ENCODE measurements at places on chromosomes 1 and 21.

- no peak for DNase-seq
Measured at GRCh38 chr1:207309745-207310273, 11.7 kb upstream of the CD55 start.

DNA sequence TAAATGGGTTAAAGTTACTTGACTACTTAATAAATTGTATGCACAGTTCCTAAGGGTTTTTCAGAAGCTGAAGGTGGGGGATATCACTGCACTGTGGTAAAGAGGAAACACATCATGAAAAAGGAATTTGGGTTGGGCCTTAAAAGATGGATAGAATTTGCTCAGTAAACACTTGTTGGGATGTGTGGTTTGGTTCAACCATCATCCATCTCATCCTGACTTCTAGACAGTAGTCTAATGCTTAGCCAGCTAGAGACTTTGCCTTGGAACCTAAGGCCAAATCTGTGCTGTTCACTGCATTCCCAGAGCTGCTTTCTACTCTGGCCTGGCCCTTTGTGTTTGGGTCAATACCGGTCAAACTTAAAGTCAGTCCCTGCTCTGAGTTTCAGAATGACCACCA lies 30.6 kb downstream of the LY9 start:
- no peak for DNase-seq

DNA sequence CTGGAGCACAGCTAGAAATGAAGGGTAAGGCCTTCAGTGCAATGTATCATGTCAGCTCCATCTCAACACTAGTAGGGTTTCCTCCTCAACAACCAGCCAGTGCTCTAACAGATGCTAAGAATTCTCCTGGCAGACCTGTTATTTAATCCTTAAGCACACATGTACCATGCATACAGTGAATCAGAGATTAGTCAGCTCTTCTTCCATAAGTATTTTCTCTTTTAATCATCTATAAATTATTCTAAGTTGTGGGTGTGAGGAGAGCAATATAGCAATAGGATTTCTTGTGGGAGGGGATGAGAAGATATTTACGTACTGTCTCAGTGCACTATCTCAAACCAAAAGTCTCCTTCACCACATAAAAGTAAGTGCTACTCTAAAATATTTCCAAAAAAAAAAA lies 95.3 kb downstream of the COP1 start:
- DNase-seq: no peak

GRCh38 chr1:153795330-153795837 lies 20.2 kb downstream of the SLC27A3 start:
- no peak for DNase-seq

DNA sequence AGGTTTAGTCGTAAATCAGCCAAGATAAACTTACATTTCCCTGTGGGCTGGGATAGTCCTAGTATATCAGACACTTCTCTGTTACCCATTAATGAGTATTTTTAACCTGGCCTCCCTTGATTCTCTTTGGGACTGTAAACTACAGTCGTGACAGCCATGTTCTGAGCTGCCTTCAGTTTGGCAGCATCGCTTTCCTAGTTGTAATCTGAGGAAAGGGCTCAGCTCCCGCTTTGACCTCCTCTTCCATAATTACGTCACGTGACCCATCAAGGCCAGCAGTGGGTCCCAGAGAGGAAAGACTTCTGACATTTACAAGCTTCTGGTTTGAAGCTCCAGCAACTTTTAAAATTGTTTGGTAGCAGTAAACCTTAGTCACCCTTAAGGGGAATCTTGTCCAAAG lies 34.6 kb upstream of the MTR start:
- no peak for DNase-seq

- DNase-seq: peak; percentile 51
Measured at GRCh38 chr1:2091611-2092604, 41.7 kb downstream of the PRKCZ start.

DNA sequence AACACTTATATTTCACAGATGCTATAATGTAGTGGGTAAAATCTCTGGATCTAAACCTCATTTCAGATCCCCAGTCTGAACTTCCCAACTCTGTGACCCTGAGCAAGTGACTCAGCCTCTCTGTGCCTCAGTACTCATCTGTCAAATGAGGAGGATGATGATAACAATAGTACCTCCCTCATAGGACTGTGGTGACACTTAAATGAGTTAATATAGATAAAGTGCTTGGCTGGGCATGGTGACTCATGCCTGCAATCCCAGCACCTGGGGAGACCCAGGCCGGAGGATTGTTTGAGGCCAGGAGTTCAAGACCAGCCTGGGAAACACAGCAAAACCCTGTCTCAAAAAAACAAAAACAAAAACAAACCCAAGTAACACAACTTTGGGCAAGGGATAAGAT lies 4.7 kb upstream of the ECE1 start:
- DNase-seq: no peak

- no peak for DNase-seq
Measured at GRCh38 chr1:204146309-204146708, 5.5 kb downstream of the ETNK2 start.

GRCh38 chr1:10947691-10948462 lies 64.6 kb upstream of the TARDBP start:
- DNase-seq: no peak

GRCh38 chr1:160621633-160622413 lies 25.0 kb downstream of the SLAMF1 start:
- DNase-seq: no peak

DNA sequence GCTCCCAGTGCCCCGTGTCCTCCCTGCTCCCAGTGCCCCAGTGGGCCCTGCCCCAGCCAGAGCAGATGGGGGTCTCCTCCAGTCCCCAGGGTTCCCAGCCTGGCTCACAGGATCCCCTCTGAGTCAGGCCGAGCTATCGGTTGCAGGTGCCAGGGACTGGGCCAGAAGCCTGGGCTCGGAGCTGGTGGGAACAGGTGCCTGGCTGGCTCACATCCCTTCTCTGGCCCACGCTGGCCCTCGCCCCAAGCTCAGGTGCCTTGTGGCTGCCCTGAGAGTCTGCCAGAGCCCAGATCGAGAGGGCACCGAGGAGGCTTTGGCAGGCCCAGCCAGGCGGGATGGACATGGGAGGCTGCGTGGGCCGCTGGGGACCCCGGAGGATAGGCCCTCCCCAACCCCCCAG lies 18.9 kb downstream of the PLCH2 start:
- DNase-seq: no peak

DNA sequence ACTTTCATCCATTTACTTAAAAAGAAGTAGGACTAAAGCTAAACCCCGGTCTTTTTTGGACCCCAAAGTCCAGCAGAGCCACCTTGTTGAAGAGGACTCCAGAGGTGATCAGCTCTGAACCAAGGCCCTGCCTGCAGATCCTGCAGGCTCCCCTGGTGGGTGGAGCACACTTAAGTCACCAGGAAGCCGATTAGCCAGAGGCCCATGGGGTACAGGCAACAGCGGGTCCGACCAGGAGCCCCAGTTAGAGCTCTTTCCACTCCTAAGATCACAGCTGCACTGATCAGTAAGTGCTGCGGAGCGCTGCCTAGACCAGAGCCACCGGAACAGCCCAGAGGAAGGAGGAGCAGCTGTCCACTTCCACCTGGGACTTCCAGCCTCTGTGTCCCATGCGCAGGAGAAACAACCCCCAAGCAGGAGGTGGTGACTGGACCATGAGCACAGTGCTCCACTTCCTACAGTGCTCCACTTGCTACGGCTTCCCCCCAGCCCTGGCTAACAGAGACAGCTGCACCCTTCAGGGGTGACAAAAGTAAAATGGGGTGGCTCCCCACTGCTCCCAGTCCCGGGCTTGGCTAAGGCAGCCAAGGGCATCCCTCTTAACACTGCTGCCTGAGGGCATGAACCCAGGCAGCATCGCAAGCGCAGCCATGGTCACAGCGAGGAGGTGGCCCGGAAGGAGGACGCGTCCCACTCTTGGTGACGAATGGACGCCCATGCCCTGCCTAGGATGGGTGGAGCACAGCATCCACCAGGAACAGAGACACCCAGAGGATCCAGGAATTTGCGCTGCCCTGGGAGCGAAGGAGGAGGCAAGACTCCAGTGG lies 58.0 kb downstream of the NPHP4 start:
- no peak for DNase-seq

DNA sequence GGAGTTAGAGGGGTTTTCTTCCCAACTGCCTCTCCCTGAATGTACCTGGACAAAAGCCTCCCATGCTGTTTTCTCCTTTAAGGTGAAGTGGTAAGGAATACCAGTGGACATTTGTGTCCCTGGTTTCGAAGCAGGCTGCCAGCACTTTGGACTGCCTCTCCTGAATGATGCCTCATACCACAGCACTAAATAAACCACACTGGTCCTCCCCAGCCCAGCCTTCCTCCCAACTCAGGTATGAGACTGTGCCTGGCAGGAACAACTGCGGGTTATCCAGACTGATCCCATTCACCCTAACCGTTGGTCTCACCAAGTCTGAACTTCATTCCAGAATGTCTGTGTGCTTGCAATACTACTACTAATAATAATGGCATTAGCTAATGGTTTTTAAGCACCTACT lies 9.3 kb downstream of the COQ8A start:
- no peak for DNase-seq

- no peak for DNase-seq
Measured at GRCh38 chr1:55005351-55006140, 6.8 kb downstream of the BSND start.

DNA sequence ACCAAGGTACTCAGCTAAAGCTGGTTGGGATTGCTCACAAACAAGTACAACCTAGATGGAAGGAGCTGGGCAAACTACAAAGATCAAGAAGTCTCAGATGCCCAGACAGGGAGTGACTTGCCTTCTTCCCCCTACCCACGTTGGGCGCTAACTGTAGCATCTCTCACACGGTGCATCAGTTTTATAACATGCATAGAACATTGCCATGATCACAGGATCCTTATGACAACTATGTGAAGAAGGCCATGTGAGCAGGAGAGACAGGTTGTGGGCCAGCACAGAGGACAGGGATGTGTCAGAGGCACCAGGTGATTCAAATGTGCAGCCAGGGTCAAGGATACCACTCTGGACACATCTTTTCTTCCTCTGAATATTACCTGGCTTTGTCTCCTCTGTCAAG lies 28.3 kb upstream of the CYP4B1 start:
- DNase-seq: no peak

DNA sequence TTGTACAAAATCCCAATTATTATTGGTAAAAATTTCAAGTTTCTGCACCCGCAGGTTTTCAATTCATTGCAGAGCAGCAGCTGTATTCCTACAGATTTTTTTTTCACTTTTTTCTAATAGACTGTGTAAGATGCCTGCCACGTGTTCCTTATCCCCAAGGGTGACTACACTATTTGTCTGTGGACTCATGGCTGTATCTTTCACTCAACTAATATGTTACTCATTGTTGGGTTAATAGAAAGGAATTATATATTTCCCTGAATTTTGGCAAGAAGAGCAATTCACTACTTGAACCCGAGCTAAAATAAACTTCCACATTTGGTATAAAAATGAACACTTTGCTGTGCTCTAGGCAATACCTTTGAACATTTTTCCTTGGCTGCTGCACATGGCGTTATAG lies 158.7 kb downstream of the NCAM2 start:
- DNase-seq: no peak

Data from cortex of kidney (tissue), 1 donor.